ENCODE measurements at places on chromosomes 5 and 9.

DNA sequence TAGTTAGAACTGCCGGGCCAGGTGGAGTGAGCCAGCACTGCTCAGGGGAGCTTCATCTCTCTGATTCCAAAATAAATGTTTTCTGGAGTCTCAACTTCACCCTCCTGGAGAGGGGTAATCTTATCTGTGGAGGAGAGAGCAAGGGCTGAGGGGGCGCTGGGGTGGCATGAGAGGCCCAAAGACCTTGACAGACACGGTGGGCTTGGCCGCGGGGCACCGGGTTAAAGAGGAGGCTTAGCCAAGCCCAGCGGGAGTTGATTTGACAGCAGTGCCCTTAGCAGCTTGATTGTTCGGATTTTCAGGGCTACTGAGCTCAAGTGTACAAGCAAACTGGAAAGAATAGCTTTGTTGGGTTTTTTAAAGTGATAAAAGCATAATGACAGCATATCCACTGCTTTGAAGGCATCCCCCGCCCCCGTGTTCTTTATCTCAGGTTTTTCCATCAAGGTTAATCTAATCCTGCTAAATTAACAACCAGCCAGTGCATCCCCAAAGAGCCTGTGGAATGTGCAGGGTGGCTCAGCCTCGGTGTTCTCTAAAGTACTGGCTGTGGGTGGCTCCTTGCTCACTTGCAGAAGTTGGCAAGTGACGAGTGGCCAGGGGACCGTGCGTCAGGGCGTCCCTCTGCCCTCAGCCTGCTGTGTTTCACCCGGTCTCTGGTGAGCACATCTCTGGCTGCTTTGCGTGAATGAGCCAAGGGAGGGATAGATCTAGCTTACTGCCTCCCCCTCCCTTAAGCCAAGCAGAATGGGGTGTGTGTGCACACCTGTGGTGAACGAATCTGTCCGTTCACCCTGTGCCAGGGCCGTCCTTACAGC is 5.5 kb downstream of the QRFP start:
- DNase-seq, result no peak

GRCh38 chr9:119009249-119009648 is 360.0 kb downstream of the BRINP1 start:
- no peak for DNase-seq

- DNase-seq, result no peak
Measured at GRCh38 chr5:14669415-14669814, 4.9 kb downstream of the OTULIN start.

GRCh38 chr5:53678981-53679660 is 118.7 kb downstream of the NDUFS4 start:
- DNase-seq, result no peak
